ENCODE measurements at places on chromosomes 6 and 20.

GRCh38 chr6:149501768-149502167 is 17.0 kb upstream of the ZC3H12D start:
- no peak for DNase-seq

DNA sequence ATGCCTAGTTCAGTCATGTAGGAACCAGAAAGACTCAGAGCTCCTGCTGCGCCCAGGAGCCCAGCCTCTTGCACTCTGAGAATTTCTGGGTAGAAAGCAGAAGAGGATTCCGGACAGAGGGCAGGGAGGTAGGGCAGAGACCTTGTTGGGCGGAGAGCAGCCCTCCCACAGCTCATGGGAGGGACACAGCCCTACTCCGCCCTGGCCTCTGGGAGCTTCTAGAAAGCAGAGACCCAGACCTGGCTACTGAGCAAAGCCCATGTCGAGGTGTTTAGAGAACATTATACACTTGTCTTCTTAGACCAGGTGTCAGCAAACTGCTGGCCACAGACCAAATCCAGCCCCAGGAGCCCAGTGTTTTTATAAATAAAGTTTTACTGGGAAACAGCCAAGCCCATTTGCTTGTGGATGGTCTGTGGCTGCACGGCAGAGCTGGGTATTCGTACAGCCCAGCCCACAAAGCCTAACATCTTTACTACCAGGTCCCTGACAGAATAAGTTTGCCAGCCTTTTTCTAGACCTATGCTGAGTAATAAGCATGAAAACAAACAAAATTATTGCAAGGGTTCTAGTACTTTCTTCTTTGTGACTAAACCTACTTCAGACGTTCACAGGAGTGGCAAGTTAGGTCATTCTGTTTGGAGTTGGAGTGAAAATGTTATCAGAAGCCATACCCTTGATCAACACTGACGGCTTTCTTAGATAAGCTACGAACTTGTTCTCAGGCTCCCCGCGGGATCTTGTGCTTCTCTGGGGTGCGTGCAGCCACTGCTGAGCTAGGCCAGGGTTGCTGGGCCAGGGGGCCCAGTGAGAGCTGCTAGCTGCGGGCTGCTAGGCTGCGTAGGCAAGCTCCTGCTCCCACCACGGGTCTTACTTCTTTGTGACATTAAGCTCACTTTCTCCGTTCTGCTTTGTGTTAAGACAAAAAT is 235.1 kb upstream of the FOXQ1 start:
- no peak for DNase-seq

- DNase-seq = peak; percentile 15
These were observed 350.3 kb downstream of the KIF16B start for GRCh38 chr20:16222859-16223411.

DNA sequence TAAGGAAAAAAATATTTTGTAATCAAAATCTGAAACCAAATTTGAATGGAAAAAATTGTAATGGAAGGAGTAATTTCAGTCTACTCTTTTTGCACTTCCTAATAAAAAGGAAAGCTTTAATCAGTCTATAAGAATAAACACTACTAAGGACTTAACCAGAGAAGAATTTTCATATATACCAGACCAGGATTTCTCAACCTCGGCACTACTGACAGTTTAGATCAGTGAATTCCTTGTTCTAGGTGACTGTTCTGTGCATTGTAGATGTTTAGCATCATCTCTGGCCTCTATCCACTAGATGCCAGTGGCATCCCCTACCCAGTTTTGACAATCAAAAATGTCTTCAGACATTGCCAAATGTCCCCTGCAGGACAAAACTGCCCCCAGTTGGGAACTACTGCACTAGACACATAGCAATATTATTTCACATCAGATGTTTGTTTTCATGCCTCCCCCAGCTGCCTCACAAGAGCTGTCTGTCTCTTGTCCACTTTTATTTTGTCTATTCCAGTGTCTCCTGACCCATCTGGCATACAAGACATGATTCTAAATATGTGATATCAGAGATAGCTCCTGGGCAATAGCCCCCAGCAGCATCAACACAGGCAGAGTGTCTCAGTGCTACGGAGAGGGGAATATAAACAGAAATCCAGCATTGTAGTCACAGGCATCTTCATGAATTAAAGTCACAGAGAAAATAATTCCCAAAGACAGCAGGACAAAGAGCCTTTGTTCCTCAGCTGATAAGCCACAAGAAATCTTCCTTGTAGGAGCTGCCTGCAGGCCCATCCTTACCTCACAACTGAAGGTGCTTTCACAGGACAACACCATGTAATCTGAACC is 27.0 kb downstream of the DNAAF9 start:
- DNase-seq = no peak

GRCh38 chr6:107235511-107235910 is 120.2 kb upstream of the BEND3 start:
- no peak for DNase-seq

DNA sequence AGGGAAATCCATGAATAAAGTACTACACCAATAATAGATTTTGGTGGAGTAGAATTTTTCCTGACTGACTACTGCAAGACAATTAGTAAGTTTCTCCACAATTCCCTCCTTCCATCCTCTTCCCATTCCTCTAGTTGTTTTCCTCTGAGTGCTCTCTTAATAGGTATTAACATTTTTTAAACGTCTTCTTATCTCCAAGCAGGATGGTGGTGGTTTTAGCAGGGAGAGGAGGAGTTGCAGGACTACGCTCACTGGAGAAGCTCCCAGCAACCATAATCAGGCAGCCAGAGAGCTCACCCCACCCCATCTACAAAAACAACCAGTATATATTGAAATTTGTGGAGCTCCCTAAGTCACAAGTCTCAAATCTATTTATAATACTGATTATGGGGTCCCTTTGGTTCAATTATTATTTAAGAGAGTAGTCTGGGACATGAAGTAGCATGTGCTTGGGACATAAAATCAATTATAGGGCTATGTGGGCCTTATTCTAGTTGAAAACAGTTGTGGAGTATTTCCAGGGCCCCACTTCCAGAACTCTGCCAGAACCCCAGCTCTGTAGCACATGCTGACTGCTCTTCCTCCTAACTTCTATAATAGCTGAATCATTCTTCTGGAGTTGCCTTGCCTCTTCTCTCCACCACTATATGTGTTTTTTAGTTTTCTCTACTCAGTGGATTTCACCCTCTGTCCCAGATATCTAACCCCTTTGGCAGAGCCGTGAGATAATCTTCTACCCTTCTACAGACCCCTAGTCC is 49.8 kb downstream of the MYB start:
- no peak for DNase-seq

GRCh38 chr20:16107172-16107870 is 465.9 kb downstream of the KIF16B start:
- peak; percentile 92 for DNase-seq

- DNase-seq = peak; percentile 29
These were observed 32.3 kb downstream of the ELOVL2 start for GRCh38 chr6:11011787-11012234.

GRCh38 chr6:33955566-33955965 is 151.8 kb upstream of the MLN start:
- no peak for DNase-seq

DNA sequence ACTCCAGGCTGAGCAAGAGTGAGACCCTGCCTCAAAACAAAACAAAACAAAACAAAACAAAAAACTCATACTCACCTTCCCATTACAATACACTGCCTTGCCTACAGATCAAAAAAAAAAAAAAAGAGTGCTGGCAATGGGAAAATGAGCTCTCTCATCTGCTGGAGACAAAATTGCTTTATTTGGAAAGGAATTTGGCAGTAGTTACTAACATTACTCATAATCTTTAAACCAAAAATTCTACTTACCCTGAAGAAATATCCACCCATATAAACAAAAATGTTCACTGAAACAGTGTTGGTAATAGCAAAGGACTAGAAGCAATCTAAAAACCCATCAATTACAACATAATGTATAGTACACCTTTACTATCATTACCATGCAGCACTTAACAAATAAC is 120.4 kb downstream of the RNGTT start:
- no peak for DNase-seq

DNA sequence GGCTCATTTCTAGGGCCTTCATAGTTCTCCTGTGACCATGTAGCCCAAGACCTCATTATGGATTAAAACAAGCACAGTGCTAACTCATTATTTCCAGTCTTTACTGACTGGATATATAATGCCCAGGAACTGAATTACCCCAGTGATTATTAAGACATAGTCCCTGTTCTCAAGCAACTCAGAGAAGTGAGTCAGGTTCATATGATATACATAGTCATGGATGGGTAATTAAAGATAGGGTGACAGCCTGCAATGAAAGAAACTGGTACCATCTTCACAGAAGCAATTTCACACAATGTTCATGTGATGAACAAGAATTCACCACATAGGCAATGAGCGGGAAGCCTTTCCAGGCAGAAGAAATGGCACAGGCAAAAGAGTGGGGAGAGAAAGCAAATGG is 3.5 kb downstream of the TRIM27 start:
- DNase-seq = no peak

GRCh38 chr20:58818586-58819285 is 32.0 kb downstream of the GNAS-AS1 start:
- no peak for DNase-seq

- DNase-seq = no peak
These were observed 6.7 kb upstream of the ZFAND3 start for GRCh38 chr6:37812841-37813240.

DNA sequence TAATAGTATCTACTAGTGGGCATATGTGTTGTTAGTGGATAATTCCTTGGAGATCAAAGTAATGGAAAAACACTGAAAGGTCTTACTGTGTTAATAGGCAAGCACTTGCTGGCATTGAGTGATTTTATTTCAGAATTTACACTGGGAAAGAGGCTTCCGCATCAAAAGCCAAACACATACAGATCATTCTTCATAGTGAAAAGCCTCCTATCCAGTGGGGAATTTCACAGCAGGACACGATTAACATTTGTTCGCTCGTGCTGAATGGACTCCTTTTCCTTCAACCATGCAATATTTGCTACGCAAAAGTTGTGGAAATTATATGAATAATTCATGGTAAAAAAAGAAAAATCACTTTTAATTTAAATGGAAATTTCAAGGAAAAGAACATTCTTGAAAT is 26.4 kb downstream of the GABRR1 start:
- no peak for DNase-seq

DNA sequence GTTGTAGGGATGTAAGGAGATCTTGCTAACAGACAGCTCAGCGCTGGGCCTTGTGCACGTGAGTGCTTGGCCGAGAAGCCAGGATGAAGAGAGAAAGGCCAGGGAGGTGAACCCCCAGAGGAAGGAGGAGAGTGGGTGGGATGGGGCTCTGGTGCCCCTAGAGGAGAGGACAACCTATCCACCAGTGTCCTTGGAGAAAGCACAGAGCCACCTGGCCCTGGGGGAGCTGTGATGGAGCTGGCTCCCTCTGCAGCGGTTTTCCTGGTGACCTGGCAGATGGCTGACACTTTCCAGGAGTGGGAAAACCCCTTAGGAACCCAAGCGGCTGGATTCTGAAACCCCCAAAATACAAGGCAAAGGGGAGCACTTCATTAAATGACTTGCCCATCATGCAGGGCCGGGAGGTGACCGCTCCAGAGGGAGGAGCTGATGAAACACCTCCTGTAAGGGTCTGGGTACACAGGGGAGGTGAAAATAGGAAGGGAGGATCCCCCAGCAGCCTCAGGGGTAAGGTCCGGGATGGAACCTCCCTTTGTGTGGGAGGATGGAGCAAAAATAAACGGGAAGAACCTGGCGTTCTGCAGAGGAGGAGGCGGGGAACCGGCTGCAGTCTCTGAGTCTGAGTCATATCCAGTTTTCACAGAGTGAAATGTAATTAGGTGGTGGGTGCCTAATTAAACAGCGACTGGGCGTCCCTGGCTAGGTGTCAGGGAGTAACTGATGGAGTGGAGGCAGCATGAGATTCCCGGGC is 80.4 kb downstream of the SULF2 start:
- no peak for DNase-seq

GRCh38 chr20:57919049-57919448 is 209.2 kb upstream of the PMEPA1 start:
- peak; percentile 54 for DNase-seq

- peak; percentile 5 for DNase-seq
These were observed 1009.7 kb upstream of the GJE1 start for GRCh38 chr6:141123049-141123448.

DNA sequence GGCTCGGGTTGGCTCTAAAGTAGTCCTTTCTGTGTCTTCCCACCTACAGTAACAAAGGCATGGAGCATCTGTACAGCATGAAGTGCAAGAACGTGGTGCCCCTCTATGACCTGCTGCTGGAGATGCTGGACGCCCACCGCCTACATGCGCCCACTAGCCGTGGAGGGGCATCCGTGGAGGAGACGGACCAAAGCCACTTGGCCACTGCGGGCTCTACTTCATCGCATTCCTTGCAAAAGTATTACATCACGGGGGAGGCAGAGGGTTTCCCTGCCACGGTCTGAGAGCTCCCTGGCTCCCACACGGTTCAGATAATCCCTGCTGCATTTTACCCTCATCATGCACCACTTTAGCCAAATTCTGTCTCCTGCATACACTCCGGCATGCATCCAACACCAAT is 291.2 kb downstream of the ESR1 start:
- DNase-seq = no peak

DNA sequence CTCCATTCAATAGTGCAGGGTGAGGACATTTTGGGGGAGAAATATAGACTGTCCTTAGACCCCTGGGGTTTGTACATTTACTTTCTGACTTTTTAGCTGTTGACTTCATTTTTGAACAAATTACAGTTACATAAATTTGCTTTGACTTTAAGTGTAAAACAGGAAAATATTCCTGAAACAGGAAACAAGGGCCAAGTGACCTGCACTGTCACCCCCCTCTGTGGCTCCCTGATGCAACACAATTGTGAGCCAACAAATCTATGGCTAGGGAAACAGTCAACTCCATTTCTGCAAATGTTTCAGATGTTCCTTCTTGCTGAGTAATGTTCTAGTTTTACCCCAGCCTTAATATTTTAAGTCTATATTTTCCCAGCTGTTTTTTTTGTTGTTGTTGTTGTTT is 39.8 kb downstream of the HLA-A start:
- DNase-seq = no peak

DNA sequence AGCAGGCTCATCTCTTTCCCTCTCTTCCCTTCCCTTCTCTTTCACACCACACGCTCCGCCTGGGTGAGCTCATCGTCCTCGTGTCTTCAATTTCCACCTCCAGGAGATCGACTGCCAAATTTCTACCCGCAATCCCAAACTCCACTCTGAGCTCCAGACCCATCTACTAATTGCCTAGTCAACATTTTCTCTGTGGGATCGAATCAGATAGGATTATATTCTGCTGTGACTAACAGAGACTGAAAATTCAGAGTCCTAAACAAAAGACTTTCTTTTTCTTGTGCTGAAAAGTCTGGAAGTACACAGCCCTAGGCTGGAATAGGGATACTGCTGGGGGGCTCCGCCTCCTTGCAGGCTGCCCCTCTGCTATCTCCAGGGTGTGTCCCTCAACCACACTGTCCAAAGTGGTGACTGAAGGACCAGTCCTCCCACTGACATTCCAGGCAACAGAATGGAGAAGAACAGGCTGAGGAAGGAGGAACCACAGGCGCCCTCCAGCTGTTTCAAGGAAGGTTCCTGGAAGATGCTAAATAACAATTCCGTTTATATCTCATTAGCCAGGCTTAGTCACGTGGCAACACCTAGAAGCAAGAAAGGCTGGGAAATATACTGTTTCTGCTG is 5.0 kb upstream of the HSPA12B start:
- DNase-seq = peak; percentile 53

GRCh38 chr6:79546186-79546585 is 9.0 kb upstream of the LCA5 start:
- DNase-seq = no peak

- DNase-seq = no peak
These were observed 164.8 kb downstream of the MRPL14 start for GRCh38 chr6:43962458-43962857.

GRCh38 chr6:5723841-5724691 is 282.7 kb downstream of the NRN1 start:
- DNase-seq = no peak
